ENCODE measurements at places on chromosomes 1 and 21.

DNA sequence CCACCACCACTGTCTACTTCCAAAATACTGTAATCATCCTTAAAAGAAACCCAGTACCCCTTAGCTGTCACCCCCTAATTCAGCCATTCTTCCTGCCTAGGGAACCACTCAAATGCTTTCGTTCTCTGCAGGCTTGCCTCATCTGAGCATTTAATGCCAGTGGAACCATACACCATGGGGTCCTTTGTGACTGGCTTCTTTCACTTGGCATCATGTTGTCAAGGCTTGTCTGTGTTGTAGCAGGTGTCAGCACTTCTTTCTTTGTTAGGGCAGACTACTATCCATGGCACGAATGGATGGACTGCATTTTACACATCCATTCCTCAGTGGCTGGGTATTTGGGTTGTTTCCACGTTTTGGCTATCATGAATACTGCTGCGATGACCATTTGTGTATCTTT, 28.5 kb downstream of the SH3BGR start:
- no peak for DNase-seq

GRCh38 chr1:65055747-65056146, 89.4 kb upstream of the JAK1 start:
- no peak for DNase-seq

DNA sequence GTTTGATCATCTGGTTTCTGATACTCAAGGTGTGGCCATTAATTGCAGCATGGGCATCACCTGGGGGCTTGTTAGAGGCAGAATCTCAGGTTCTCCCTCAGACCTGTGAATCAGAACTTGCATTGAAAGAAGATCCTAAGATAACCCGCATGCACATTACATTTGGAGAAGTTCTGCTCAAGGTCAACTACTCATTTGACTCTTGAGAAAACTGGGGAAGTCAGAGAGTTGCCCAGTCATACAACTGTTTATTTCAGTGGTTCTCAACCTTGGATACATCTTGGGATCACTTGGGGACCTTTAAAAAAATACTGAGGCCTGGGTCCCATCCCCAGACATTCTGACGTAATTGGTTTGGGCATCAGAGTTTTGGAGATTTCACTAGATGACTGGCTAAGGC, 30.5 kb downstream of the CAMTA1 start:
- no peak for DNase-seq

DNA sequence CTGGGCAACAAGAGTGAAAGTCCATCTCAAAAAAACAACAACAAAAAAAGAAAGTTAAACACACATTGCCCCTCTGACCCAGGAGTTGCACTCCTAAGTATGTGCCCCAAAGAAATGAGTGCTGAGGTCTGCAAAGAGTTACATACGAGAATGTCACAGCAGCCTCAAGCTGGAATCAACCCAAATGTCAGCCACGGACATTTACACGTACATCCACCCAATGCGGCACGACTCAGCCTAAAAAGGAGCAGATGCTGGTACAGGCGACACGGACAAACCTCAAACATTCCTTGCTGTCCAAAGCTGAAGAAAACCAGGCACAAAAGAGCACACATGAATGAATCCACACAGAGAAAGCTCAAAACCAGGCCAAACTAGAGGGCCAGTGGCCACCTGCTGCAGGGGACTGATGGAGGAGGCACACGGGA, 46.8 kb upstream of the ECE1 start:
- DNase-seq = no peak

DNA sequence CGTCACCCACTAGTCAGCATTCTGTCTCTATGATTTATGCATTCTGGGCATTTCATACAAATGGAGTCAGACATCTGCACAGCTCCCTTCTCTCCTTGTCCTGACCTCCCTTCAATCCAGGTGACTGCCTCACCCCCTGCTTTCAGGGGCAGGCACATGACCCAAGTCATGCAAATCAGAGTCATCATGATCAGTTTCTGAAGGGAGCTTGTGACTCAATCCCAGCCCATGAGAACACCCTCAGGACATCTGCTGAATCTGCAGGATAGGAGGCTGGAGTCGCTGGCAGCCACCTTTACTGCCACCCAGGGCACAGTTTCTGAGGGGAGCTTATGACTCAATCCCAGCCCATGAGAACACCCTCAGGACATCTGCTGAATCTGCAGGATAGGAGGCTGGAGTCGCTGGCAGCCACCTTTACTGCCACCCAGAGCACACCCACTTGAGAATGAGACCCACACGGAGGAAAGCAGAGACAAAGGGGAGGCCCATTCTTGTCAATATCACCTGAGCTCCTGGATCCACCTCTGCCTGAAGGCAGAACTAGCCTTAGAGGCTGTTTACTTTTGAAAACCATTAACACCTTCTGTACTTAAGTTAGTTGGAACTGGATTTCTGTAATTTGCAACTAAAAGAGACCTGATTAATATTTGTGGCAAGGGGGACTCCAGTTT, 62.3 kb upstream of the SLC25A33 start:
- no peak for DNase-seq

- DNase-seq = no peak
These were observed 6.6 kb downstream of the IFFO2 start for GRCh38 chr1:18949686-18950400.

DNA sequence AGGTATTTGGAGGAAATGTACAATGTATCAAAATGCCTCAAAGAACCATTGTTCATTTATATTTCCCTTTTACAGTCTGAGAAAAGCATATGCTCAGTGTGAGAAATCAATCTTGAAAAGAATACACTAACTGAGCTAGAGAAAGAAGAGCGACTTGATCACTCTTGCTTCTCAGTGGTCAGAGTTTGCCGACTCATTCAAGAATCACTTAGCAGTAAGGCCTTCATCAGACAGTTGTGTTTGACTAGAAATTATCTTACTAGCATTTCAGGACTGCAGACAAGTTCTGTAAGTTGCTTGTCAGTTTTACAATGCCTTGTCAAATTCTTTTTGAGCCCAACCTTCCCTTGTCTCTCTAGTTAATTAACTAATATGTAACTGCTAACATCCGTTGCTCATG, 12.9 kb downstream of the RGS18 start:
- no peak for DNase-seq

GRCh38 chr21:37435120-37435519, 68.5 kb downstream of the DYRK1A start:
- DNase-seq = no peak

DNA sequence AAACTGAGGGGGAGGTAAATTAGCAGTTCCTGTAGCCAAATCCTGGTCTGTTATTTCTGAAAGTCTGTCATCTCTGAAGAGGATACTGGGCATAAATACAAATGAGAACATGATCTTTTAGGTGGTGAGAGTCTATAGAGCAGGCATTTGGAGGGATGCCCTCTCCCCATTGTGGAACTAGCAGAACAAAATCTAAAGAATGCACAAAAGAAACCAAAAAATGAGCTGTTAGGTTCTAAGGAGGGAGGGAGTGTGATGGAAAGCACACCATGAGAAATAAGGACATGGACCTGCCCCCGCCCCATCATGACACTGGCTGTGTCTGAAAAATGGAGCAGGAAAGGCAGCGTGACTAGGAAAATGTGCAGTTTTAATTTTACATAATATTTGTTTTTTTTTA, 262.0 kb downstream of the KIF26B start:
- no peak for DNase-seq

DNA sequence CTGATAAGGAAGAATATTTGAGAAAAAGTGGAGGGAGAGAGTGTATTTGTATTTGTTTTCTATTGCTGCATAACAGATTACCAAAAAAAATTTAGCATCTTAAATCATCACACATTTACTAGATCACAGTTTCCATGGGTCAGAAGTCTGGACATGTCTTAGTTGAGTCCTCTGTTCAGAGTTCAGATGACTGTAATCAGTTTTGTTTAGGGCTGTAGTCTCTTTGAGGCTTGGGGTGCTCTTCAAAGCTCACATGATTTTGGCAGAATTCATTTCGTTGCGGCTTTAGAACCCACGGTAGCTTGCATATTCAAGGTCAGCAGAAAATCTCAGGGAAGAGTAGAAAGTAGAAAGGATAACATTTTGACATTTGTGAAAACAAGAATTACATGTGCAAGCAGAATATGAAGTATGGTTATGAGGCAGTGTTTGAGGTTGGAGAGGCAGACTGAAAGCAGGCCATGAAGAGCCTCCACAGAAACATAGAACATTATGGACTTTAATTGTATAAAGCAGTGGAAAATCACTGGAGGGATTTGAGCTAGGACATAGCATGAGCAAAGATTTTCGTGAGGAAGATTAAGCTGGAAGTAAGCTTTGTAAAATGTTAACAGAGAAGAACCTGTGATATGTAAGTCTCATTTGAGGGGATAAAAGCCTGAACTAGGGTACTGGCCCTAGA, 110.6 kb upstream of the GPR52 start:
- DNase-seq = no peak

DNA sequence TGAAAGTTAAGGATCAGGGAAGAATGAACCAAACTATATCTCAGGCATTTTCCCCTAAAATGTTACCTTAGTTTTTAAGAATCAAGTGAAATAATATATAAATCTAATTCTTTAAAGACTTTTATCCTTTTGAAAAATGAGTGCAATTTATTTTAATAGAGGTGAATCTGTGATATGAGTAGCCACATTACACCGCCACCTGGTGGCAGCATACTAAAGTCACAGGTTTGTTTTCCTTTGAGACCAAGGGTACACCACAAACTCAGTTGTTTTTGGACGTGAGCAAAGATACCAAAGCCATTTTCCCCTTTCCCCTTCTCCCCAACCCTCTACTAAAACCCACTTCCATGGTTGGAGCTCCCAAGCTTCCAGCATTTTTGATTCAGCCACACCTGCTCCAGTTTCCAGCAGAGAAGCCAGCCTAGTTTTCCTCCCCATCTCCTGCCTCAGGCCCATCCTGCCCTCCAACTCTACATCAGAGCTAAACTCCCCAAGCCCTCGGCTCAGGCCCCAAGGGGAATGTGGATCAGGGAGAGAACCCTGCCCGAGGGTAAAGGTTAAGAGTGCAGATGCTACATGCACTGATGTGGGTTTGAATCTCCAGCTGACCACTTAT, 22.9 kb upstream of the LDLRAP1 start:
- DNase-seq = no peak

- no peak for DNase-seq
These were observed 76.0 kb downstream of the TENT5C start for GRCh38 chr1:117681901-117682250.

DNA sequence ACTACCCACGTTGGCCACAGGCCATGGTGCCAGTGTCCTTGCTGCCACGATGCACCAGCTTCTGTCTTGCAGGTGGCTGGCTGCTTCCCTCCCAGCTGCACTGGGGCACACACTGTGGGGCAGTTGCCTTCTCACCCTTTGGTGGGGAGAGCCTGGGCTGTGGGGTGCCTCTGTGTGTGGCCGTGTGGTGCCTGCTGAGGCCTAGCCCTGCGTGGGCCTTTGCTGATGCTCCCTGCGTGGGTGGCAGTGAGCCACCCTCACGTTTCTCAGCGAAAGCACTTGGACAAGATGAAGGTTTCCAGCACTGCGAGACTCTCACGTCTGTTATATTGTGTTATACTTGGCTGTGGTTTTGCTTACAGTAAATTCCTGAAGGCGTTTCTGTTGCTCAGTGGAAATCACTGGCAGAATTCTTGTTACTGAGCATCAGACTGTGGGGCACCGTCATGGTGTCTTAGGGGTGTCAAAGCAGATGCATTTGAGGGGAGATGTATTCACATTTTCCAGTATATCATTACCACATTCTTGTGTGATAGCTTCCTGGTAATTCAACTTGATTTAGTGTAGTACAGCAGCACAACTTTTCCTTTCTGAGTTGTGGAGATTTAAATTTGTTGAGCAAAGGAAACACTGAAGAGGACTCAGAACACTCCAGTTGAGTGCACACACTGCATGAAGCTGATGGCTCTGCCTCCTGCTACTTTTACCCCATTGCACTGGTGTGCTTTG, 124.7 kb downstream of the PCBP3 start:
- DNase-seq = no peak

- DNase-seq = no peak
These were observed 6.4 kb upstream of the ERI3 start for GRCh38 chr1:44361478-44361877.

- no peak for DNase-seq
These were observed 19.0 kb downstream of the C1orf115 start for GRCh38 chr1:220708936-220709801.

DNA sequence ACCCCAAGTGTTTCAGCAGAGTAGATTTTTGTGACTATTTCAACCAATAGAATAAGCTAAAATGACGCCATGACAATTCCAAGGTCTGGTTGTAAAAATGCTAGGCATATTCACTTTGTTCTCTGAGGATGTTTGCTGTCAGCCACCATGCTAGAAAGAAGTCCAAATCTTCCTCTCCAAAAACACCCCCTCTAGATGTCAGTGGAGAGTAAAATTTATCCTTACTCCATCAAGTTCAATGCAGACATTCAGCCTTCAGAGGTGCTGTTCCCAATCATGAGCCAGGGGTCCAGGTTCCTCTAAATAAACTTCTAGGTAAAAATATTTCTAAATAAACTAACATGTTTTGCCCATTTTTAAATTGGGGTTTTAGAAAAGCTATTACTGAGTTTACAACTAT, 395.4 kb upstream of the ADAMTS5 start:
- no peak for DNase-seq

DNA sequence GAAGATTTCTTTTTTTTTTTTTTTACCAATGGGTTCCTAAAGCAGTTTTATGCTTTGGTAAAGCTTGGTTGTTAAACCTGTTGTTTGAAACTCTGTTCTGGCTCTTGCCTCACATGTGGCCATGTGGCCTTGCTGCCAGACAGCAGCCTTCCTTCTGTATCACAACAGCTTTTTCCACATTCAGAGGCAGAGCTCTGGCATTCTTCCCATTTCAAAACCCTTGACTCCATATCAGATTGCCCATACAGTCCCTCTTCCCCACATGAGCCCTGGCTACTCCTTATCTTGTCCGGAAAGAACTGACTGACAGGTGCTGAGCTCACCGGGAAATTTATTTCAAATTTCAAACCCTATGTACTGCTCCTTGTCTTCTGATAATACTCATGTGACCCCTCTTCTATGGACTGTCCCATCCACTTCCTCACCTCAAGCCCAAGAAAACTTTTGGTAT, 38.5 kb upstream of the LAX1 start:
- no peak for DNase-seq

GRCh38 chr1:178349801-178350200, 147.0 kb downstream of the CLEC20A start:
- no peak for DNase-seq

DNA sequence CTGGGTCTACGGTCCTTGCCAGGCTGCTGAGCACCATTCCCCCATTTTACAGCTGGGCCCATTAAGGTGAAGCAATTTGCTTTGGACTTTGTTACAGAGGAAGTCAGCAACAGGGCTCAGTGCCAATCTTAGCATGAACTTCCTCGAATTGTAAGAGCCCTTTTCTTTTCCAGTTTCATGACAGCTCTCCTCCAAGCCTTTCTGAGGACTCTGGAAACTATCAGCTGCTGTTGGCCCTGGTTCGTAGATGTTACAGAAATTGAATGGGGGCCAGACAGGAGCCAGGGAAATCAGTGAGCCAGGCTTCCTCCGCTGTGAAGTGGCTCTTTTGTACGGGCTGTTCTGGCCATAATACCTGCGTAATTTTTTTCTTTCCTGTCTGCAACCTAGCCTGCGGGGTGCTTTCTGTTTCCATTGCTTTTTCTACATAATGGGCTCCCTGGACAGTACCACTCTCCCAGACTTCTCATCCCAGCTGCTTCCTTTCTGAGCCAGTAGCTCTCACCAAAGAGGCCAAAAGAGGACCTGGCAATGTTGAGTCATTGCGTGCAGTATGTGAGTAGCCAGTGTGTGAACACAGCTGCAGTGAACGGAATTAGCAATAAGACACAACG, 386.3 kb downstream of the DISC1 start:
- DNase-seq = no peak

GRCh38 chr1:20634065-20634593, 871 bp downstream of the PINK1 start:
- DNase-seq = no peak

GRCh38 chr1:62318756-62319544, at the start of gene KANK4:
TSS of gene KANK4 (minus strand) at chr1:62319434. CDS start at chr1:62281564, 37,870 bp downstream.
- no peak for DNase-seq

- no peak for DNase-seq
These were observed 1.8 kb downstream of the BCAN start for GRCh38 chr1:156643778-156644092.

All from GOT3 (cell line).